HT-29 (cell line): ENCODE measurements at places on chromosomes 6 and 20. TPM values are rescaled to one million over a fixed set of nuclear protein-coding genes. Genes with fewer than 3 reads are reported as not detected.
A peak's percentile ranks its signal among the peaks of the same experiment; 100 is the strongest.

DNA sequence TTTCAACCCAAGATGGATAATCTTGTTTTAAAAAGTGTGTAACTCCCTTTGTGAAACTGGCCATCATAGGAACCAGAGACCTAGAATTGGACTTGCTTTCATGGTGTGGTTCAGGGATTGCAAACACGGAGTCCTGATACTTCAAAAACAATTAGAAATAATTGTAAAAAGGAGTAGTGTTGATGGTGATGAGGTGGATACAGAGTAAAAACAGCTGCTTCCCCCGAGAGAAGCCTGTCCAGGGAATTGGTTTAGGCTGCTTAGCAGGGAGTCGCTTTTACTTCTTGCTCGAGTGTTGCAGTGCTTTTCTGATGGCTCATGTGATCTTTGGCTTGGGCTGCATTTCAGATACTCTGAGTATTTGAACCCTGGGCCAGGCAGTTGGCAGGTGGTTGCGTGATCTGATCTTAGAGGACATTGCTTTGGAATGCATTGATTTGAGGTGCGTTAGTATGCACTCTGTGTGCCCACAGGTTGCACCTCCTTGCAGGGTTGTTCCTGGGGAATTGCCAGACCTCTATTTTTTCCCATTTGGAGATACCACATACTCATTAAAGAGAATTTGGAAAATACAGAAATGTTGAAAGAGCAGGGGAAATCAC, 19.5 kb downstream of the KIF3B start:
- DNase-seq, result no peak

DNA sequence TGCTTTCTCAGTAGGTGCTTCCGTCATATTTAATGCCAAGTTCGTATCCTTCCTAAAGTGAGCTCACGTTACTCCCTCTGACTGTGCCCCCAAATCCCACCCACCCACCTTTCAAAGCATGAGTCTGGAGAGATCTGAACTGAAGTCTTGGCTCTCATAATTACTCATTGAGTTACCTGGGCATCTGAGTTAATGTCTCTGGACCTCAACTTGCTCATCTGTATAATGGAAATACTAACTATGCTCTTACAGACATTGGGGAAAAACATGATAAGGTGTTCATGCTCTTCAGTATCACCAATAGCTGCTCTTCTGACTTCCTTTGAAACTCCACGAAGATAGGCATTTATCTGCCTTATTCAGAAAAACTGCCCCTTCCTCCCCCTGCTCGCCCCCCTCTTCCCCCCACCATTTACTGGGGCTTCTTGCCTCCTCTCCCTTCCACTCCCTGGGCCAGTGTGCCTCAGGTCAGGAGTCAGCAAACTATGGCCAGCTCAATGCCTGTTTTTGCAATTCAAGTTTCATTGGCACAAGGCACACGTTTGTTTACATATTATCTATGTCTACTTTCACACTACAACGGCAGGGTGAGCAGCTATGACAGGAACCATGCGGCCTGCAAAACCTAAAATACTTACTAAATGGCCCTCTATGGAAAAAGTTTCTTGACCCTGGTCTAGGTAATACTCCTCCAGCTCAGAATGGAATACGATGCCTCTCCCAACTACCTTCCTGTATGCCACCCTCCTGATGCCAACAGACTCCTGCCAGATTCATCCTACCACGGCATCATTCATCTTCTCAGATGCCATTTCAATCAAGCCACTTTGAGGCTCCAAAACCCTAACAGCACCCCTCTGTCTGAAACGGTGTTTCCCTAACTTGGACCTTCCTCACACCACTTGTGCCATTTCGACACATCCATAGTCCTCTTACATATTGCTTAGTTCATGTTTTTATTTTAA, 138.7 kb downstream of the ZMYND8 start:
- DNase-seq, result no peak

GRCh38 chr6:23532227-23532626, 593.8 kb upstream of the NRSN1 start:
- no peak for DNase-seq

GRCh38 chr6:112802144-112802543, 455.0 kb downstream of the RFPL4B start:
- no peak for DNase-seq

DNA sequence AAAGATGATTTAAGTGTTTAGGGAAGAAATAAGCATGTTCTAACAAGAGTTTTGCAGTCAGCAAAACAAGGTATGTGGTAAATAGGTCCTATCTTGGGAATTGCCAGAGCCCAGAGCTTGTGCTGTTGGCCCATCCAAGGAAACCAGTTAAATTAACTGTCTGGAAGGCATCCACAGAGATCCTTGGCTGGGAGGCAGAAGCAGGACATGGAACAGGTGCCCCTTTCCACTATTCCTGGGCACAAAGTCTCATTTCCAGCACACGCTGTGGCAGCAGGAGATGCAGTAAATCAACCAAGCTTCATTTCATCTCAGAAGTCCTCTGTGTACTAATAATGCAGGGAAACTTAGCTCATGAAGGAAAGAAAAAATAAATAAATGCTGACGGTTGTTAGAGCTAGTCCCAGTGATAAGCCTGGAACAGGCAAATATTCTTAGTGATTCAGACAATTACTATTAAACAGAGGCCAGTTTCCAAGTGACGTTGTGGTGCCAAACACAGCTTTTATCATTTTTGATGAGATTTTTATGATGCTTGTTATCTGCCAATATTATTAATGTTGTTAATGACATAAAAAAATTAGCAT, 39.8 kb upstream of the SNAP25 start:
- no peak for DNase-seq

- DNase-seq, result peak; percentile 27
Measured at GRCh38 chr20:20407891-20408805, 40.2 kb downstream of the INSM1 start.

The RIMS4 gene
- total RNA-seq, result not detected in 2 replicates

The TPD52L1 gene
- 53.9 and 56.9 TPM in 2 replicates for total RNA-seq

The AGPAT1 gene
- 48.6 and 52.8 TPM in 2 replicates for total RNA-seq

The SCAND1 gene
- 175 and 216 TPM in 2 replicates for total RNA-seq
